ENCODE measurements at places on chromosomes 16 and 17. TPM values are rescaled to one million over a fixed set of nuclear protein-coding genes. Genes with fewer than 3 reads are reported as not detected.

Gene PSMC3IP
- 6.5 TPM for total RNA-seq

Gene PRDM7
- not detected for total RNA-seq

Gene STXBP4
- 128 TPM for total RNA-seq

Gene NXPH3
- 6.5 TPM for total RNA-seq

Gene KRT27
- total RNA-seq: 0.22 TPM

Gene OR1A1
- not detected for total RNA-seq

Gene FBXO39
- total RNA-seq: 0.22 TPM

Gene NPIPB6
- 11.4 TPM for total RNA-seq

Gene C17orf50
- total RNA-seq: not detected

Gene TP53TG3D
- total RNA-seq: not detected

Gene TBC1D3L
- total RNA-seq: 10.3 TPM

Gene BTBD17
- total RNA-seq: 8.9 TPM

Gene CALB2
- total RNA-seq: 21.0 TPM

Gene CASKIN1
- total RNA-seq: 7.3 TPM

Gene LYRM9
- total RNA-seq: 24.3 TPM

Gene PFN1
- 177 TPM for total RNA-seq

Gene PRSS8
- total RNA-seq: 6.2 TPM

Gene ALOXE3
- not detected for total RNA-seq

Gene CCL7
- total RNA-seq: not detected

Gene PRSS21
- total RNA-seq: not detected

Gene TPSG1
- not detected for total RNA-seq

Gene KIF2B
- total RNA-seq: not detected

Gene GP2
- total RNA-seq: not detected

Gene KCNAB3
- total RNA-seq: 8.0 TPM

Gene MILR1
- 2.0 TPM for total RNA-seq

Gene HASPIN
- total RNA-seq: 1.8 TPM

Gene PMFBP1
- 3.1 TPM for total RNA-seq

Gene HDAC5
- total RNA-seq: 117 TPM

Gene ZNF821
- total RNA-seq: 23.4 TPM

Gene CTF1
- 1.6 TPM for total RNA-seq

Gene CDRT4
- 6.7 TPM for total RNA-seq

Gene SMTNL2
- 17.4 TPM for total RNA-seq

Gene KRTAP4-6
- total RNA-seq: not detected
